Activated CD4-positive, CD25-positive, alpha-beta regulatory T cell (primary cell): ENCODE measurements at places on chromosomes 11 and 22.

- no peak for DNase-seq
Observed at GRCh38 chr11:86355256-86355655, 19.4 kb upstream of the CCDC81 start.

DNA sequence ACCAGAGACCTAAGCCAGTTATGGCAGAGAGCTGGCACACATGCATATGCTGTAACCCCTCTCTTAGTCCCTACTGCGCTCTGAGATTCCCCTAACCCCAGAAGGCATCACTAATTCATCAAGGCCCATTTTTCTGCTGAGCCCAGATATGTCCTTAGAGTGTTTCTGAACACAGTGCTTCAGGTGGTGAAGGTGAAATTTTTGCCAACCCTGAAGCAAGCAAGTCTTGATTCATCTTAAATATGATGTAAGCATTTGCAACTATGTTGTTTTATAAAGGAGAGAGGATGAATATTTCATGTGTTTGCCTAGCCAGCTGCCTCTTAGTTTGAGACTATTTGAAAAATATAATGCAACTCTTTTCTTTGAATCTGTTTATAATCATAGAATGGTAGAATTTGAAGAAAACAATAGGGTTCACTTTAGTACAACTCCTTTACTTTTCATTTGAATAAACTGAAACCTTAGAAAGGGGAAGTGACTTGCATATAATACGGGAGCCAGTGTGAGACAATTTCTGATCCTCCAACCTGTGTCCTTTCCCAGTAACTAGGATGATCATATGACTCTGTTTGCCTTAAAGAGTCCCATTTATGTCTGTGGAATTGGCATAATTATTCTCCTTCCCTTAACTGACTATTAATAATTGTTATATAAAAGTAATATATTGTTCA lies 194.3 kb upstream of the MTNR1B start:
- no peak for DNase-seq

DNA sequence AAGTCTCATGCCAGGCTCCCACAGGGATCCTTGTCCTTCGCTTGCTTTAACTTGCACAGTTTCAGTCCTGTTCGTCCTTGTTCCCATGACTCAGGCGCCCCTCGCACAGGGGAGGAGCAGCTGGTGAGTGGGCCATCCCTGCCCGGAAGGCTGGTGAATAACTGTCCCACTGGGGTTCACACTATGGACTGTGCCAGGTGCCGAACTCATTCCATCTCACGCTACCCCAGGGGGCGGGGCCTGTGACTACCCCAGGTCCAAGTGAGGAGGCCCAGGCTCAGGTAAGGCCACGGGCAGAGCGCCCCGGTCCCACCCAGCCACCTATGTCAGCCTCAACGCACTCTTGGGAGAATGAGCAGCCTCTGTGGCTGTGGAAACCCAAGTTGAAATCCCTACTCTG lies 7.2 kb upstream of the CARD10 start:
- no peak for DNase-seq

DNA sequence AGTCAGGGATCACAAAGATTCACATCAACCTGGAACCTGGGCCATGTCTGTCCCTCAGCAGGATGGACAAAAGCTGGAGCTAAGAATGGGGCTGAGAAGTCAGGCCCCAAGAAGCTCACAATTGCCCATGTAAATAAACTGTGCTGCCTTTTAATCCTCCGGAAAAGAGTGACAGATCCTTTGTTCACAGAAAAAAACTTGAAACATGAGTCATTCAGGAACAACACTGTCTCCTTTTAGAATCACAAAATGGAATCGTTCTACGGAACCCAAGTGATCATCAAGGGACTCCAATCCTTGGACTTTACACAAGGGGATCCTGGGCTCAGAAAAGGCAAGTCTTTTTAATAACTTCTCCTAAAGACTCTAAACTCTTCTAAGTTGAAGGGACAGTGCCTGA lies 36.1 kb downstream of the RELT start:
- DNase-seq, result no peak

- DNase-seq, result no peak
Observed at GRCh38 chr11:5380740-5381342, 2.8 kb upstream of the OR51M1 start.

GRCh38 chr22:22616636-22617035 lies 27.8 kb upstream of the GGTLC2 start:
- no peak for DNase-seq

- DNase-seq, result no peak
Observed at GRCh38 chr22:26860301-26860700, 202.9 kb downstream of the MIAT start.

DNA sequence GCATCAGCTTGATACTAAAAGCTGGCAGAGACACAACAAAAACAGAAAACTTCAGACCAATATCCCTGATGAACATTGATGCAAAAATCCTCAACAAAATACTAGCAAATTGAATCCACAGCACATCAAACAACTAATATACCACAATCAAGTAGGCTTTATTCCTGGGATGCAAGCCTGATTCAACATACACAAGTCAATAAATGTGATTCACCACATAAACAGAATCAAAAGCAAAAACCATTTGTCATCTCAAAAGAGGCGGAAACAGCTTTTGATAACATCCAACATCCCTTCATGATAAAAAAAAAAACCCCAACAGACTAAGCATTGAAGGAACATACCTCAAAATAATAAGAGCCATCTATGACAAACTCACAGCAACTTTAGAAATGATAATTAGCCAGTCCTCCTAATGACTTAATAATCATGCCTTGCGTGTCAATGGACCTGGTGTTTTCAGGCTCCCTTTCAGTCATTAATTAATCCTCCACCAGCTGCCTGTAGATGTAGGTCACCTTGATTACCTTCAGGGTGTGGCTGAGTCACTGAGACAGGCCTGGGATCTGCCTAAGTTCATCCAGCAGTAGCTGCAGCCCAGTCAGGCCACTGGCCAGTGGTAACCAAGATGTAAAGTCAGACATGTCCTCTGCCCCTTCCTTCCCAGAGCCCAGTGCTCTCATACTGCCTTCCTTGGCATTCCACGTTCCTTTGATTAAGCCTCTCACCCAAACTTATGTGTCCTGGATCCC lies 109.8 kb downstream of the EHF start:
- no peak for DNase-seq

DNA sequence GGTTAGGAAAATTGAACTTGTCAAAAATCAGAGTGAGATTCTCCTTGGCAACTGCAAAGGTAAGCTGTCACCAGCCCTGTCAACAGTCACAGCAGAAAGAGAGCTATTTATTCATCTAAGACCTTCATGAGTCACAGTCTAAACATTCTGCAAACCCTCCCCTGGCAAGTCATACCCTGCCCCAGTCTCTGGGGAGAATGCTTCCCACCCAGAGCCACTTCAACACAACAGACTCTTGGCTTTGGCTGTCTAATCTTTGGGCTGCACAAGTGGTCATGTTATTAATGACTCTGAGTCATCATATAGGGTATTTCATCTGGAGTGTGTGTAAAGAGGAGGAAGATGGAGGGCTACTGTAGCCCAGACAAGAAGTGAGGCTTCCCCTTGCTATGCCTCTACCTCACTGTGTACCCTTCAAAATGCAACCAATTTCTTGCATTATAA lies 153.4 kb downstream of the CCDC34 start:
- DNase-seq, result no peak

DNA sequence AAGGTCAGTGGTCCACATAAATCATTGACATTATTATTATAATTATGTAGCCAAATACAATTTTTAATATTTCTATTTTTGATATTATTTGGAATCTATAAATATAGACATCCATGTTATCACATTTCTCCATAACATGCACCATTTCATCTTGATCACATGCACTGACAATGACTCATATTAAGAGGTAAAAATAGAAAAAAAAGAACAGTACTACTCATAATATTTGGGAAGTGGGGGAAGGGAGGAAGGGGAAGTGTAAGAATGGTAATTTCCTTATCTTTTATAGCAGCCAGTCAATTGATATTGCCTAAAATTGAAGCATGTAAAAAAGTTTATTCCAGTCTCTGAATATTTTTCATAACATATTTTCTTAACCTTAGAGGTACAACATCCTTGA lies 72.3 kb downstream of the ADM start:
- no peak for DNase-seq

DNA sequence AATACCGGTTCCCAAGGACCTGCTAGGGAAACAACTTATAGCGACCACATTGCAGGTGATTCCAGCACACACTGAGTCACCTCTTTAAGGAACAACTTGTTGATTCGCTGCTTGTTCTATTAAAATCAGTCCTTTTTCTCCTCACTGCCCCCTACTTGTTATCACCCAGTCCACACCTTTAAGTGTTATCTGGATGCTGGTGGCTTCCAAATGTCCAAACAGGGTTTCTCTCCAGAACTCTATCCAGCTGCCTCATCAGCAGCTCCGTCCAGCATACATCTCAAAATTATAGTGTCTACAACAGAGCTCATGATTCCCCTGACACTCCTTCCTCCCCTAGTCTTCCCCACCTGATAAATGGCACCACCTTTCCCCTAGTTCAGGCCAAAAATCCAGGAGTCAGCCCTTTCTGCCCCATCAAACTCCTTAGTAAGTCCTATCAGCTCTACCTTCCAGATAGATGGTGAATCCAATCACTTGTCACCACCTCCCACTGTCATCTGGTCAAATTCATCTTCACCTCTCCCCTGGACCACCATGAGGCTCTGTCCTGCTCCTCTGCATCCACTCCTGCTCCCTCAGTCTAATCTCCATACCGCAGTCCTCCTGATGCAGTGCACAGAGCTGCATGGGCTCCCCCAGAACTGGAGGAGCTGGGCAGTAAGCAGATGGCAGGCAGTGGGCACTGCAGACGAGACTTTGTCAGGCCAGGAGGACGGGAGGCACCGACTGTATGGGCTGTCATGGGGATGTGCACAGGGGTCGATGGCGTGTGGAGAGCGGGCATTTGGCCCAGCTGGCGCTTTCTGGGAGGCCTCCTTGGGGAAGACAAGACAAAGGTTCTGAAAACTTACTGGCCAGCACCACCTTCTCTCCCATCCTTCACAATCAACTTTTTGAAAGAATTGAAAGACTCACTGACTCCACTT lies 19.3 kb downstream of the IL10RA start:
- no peak for DNase-seq

DNA sequence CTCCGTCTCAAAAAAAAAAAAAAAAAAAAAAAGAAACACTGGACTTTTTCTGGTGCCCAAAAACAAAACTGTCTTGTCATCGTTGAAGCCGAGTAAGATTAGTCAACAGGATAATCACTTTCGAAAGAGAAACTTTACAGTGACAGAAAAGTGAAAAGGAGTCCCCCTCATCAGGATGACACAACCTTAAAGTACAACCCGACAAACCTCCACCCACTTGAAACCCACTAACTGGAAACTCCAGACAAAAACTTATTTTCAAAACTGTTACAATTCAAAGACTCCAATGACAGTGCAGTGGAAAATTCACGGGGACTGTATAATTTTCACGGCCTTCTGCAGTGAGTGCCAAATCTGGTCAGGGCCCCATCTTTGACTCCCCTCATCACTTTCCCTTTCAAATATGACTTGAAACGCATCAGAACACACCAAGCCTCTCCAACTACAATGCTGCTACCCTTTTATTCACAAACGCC lies 1.3 kb downstream of the DENND5A start:
- no peak for DNase-seq

DNA sequence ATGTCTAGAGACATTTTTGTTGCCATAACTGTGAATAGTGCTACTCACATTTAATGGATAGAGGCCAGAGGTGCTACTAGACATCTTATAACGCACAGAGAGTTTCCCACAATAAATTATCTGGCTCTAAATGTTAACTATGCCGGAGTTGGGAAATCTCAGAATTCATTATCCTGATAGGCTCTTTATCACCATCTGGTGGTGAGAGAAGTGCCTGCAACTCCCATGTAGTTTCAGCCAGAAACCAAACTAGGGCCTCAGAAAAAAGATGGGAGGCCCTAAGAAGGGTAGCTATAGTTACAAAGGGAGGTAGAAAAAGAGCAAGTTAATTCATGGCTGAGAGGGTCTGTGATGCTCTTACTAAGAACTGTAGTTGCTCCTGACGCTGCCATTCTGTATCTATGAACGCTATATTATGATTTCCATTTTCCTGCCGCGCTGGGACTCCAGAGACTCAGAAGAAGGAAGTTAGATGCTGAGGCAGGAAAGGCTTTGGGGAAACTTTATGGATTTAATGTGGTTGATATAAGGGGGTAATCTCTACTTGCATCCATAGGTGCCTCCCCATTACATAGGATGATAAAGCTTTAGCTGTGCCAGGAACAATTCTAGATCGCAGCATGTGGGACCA lies 22.9 kb upstream of the MRPL17 start:
- DNase-seq, result no peak

- DNase-seq, result no peak
Observed at GRCh38 chr11:27795955-27796861, 96.0 kb upstream of the BDNF start.

GRCh38 chr22:37162221-37163095 lies 12.7 kb upstream of the IL2RB start:
- DNase-seq, result peak; percentile 53

DNA sequence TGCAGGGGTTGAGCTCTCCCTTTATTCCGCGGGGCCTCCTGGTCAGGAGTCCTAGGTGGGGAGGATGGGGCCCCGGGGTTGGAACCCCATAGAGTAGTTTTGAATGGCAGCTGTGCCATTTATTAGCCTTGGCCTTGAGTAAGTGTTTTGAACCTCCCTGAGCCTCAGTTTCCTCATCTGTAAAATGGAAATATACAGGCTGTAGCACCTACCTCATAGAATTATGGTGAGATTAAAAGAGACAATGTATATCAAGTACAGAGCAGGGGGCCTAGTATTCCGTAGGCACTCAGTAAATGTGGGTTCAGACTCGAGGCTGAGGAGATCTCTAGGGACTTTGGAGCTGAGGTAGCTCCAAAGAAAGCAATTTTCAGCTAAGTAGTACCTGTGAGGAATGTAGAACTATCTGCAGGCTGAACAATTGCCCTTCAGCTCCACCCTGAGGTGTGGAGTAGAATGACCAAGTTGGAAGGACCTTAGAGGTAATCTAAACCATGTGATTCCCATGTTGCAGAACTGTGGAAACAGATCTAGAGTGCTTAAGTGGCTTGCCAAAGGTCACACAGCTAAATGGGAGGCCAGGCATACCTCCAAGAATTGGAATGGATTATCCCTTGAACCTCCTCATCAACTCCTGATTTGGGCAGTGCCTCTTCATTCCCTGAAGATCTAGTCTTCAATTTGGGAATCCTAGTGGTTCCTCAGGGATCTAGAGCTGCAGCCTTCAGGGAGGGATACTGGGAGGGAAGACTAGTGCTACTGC lies 682 bp downstream of the PGAP2 start:
- DNase-seq, result no peak
